ENCODE measurements at places on chromosomes 1 and 21.

DNA sequence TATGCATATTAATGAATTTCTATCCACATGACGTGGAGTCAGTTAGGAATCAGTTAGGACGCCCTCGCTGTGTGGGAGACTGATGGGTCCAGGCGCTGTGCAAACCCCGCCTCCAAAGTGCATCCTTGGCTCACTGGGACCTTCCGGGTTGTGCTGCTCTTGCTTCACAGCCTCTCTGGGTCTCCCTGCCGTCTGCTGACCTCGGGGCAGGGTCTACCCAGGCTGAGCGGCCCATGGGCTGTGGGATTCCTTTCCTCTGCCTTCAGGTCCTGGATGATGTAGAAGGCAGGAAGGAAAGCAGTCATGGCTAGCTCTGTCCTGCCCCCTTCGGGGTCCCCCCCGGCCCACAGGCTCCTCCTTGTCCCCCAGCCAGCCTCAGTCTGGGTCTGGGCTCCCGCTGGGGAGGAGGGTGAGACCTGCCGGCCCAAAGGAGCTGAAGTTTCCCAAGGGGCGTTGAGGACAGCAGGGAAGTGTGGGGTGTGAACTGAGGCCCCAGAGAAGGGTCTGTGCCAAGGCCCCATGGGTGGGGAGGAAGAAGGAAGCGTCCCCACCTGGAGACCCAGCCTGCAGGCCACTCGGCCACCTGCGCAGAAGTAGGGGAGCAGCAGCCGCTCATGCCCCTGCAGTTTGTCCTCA, 24.6 kb upstream of the CDK11A start:
- no peak for DNase-seq

DNA sequence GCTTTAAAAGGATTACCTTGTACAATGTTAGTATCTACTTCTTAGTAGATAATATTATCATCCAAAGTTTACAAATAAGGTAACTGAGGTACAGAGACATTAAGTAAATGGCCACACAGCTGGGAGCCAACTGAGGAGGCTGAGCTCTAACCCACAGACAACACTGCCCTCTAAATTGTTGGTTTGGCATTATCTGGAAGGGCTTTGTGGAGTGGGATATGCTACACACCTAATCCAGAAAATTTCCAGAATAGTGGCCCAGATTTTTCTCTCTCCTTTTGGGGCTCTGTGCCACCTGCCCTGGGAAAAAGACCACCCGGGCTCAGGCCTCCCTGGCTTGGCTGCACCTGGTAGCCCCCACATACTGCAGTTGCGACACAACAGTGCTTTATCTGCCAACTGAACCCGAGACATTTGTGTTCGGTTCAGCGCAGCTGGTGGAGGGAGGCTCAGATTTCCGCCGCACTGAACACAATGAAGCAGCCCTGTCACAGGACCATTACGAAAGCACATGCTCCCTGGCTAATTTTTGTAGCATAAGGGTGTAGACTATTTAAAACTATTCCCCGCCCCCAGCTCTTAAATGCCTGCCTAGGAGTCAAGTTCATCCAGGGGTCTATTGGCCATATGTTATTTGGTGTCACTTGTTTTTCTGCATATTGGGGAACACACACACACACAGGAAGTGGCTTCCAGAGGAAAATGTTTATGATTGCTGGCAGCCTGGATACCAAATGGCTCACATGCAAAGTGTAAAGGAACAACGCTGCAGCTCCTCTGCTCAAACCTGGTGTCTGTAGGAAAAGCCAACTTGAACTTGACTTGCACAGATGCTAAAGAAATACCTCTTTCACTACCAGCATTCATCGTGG, 92.3 kb upstream of the ESRRG start:
- DNase-seq, result peak; percentile 11

GRCh38 chr1:165481820-165482532, 37.0 kb upstream of the RXRG start:
- DNase-seq, result no peak

- no peak for DNase-seq
These were observed 148.9 kb upstream of the ZNF648 start for GRCh38 chr1:182210417-182210816.

GRCh38 chr1:168556647-168557046, 12.8 kb upstream of the XCL2 start:
- no peak for DNase-seq

DNA sequence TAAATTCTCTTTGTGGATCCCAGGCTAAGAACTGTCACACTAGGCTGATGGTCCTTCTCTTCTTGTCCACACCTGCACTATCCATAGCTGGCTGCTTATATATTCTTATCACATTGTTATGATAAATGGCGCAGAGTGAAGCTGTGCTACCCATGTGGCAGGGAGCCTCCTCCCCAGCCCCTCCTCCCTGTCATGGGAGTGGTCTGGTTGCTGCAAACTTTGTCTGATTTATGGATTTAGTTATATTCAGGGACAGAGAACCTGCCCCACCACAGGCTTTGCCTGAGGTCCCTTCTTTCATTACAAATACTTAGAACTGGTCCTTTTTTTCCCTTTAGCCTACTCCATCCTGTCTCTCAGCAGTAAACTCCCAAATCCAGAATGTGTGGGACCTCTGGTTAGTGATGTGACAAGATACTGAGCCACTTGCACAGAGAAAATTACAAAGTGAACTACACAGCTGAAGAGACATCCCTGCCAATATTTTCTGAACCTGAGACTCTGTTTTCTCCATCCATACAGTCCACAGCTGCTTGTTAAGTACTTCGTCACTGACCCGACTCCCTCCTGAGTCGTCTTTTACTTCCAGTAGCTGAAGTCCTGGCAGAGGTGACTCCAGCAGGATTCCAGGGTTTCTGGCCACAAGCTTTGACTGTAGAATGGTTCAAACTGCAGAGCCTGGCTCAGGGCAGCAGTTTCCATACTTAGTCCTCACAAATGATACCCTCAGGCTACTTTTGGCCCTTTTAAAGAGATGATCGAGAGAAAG, 37.6 kb downstream of the PTGFRN start:
- DNase-seq, result no peak

DNA sequence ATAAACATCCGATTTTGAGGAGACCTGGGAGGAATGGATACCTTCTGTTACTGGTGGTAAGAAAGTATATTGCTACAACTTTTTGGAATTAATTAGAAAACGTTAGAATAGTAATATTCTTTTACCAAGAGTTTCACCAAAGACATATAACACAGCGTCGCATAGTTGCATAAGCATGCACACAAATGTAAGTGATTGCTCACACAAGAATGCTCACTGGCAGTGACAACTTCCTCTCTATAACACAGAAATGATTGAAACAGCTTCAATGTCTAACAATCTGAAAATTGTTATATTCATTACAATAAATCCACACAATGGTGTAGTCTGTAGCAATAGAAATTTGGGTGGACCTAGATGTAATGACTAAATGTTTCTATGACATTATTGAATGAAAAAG, 998.6 kb downstream of the TTLL7 start:
- no peak for DNase-seq

DNA sequence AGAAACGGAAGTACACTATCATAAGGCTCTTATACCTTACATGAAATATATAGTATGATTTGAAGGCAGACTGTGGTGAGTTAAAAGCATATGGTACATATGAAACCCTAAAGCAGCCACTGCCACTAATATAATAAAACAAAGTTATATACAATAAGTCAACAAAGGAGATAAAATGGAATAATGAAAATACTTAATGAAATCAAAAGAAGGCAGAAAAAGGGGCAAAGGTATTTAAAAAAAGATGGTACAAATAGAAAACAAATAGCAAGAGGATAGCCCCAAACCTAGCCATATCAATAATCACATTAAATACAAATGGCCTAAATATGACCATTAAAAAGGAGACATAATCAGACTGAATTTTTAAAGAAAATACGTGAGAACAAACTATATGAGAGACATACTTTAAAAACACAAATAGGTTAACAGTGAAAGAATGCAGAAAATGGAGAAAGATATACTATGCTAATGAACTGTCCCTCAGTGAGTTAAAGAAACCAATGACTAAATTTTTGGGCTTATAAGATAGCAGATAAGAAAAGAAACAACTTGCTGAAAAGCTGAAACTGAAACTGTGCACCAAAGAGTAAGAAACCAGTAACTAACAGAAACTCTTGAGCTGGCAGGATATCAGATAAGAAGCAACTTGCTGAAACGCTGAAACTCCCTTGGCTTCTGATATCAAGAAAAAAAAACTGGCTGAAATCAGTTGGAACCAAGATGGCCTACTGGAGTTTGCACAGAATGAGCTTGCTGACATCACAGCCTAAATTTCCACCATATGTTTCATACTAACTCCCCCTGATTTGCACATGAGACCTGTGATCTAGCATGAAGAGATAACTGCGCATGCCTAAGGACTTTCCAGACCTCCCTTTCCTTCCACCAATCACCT, 44.3 kb upstream of the IL10 start:
- no peak for DNase-seq

GRCh38 chr1:167689567-167689920, 32.2 kb upstream of the MPZL1 start:
- DNase-seq, result no peak

DNA sequence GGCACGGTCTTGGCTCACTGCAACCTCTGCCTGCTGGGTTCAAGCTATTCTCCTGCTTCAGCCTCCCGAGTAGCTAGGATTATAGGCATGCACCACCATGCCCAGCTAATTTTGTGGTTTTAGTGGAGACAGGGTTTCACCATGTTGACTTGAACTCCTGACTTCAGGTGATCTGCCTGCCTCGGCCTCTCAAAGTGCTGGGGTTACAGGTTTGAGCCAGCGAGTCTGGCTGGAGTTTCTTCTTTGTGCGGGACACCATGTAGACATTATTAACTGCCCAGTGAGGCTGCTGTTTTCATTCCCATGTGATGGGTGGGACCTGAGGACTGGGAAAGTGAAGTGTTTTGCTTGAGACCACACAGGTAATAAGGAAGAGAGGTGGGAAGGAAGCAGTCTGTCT, 23.3 kb downstream of the PLA2G5 start:
- no peak for DNase-seq

DNA sequence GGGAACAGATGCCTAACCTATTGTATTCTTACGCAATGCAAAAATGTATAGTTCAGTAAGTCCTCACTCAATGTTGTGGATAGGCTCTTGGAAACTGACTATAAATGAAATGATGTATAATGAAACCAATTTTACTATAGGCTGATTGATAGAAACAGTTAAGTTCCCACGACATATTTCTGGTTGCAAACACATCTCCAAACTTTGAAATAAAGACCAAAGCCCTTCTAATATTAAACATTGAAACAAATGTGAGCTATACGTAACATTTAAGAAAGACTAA, 29.1 kb downstream of the MAP3K21 start:
- DNase-seq, result no peak

GRCh38 chr1:214842856-214843255, 239.7 kb upstream of the KCNK2 start:
- DNase-seq, result no peak

DNA sequence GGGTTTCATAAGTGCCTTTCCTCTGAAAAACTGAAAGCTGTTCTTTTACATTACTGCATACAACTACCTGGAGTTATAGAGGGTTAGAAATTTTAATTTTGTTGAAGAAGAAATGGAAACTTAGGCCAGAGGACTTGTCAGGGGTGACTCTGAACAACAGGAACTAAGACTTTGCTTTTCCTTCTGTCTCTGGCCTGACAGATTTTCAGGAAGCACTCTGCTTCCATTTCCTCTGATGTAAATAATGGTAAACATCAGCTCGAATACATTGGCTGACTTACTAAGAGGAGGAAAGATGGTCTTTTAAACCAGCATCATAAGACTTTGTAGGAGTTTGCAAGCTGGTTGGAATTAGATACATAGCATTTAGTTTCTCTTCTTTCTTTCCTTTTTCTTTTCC, 27.1 kb upstream of the PLEKHM2 start:
- no peak for DNase-seq

GRCh38 chr1:28326984-28327383, 1.9 kb upstream of the MED18 start:
- DNase-seq, result no peak

DNA sequence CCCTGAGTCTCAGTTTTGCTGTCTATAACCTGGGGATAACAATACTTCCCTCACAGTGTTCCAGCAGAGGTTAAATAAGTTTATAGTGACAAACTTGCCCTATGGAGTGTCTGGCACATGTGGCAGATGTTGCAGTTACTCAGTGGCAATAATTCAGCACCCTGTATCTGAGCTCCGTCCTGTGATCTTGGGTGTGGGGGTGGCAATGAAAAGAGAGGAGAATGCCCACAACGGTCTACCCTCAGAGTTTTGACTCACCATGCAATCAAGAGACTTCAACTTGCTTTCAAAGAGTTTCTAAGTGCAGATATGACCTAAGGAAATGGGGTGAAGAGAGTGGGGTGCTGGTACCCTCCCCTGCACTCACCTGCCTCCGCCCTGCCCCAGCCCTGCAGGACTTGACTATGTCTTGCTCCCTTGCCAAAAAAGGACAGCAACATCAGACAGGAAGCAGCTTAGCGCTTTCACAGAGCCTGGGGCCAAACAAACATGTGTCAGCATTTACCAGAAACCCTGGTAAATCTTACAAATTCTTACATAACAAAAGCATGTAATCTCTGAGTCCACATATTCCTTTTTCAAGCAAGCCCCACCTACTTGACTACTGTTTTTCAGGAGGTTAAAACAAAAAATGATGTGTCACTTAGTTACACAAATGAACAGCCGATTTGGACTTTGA, 185.1 kb upstream of the CAMK1G start:
- no peak for DNase-seq

GRCh38 chr21:38639571-38640354, 141.5 kb upstream of the ERG start:
- no peak for DNase-seq

GRCh38 chr1:8669606-8670335, 147.7 kb downstream of the RERE start:
- no peak for DNase-seq

- no peak for DNase-seq
These were observed 127.4 kb downstream of the DHRS3 start for GRCh38 chr1:12490532-12491142.

All from C1 segment of cervical spinal cord (tissue), 14 donors.